Muscle of leg (tissue), 16 donors: ENCODE measurements at places on chromosomes 4 and X. TPM values are rescaled to one million over a fixed set of nuclear protein-coding genes. Genes with fewer than 3 reads are reported as not detected.

- no peak for DNase-seq
Measured at GRCh38 chrX:68488657-68489056, 10.2 kb upstream of the YIPF6 start.

DNA sequence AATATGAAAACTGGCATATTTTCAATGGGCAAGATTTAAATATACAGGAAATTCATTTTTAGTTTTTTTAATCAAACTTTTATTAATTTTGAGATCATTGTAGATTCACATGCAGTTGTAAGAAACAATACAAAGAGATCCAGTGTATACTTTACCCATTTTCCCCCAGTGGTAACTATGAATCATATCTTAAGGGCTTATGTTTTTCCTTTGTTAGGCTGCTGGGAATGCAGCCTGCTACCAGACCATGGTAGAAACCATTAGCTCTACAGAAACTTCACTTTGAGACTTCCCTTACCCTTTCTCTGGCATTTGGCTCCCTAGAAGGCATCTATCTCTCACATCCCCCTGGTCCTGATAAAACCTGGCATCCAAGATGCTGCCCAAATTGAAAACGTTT, 147.6 kb upstream of the EOLA2 start:
- DNase-seq = no peak

GRCh38 chr4:87219632-87220093, 755 bp downstream of the KLHL8 start:
- peak; percentile 69 for DNase-seq

DNA sequence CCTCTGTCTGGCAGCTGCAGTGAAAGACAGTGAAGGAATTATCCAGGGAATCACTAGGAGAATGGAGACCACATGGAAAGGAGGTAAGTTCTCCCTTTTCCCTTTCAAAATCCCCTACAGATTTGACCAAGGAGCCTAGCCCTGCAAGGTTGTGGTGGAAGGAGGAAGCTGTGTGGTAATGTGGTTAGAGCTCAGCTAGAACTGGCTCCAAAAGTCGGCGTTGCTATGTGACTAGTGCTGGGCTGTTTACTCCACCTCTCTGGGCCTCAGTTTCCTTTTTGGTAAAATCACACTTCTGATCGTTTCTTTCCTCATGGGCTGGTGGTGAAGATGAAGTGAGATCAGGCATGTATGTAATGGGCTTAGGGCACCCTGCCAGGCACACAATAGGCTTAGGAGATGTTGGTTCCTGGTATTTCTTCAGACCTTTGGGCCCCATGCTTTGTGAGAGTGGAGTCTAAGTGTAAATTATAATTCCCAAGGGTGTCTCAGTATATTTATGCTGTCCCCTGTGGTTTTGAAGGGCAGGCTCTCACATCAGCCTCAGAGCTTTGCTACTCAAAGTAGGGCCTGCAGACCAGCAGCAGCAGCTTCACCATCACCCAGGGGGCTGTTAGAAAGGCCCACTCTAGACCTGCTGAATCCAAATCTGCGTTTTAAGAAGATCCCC, 183.7 kb upstream of the BCOR start:
- DNase-seq = no peak

DNA sequence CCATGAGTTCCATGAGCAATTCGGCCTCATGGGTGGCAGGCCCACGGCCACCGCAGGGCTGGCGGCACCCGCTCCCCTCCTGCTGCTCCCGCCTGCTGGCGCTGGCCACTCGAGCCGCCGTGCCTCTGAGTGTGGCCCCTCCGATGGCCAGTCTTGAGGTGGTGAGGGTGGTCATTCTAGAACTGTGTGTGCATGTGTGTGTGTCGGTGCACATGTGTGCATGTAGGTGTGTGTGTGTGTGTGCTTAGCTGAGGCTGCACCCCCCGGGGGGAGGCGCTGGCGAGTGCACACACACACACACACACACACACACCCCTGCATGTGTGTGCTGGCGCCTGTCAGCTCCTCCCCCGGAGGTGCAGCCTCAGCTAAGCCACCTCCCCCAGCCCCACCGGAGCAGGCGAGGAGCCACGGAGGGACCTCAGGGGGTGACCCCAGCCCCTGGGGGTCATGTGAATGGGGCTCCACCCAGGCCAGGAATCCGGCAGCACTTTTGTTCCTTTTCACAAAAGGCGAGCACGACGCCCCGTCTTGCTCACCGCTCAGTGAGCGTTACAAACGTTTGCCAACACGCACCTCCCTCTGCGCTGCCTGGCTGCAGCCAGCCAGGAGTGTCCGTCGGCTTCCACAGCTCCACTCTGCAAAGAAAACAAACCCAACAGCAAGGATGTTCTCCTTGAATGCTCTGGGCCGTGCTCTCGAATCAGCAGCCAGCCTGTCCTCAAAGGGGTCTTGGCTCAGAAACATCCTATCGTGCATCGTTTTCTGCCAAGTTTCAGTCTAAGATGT, 29.9 kb downstream of the FGFRL1 start:
- DNase-seq = peak; percentile 91

GRCh38 chr4:76665153-76665552, 230.1 kb downstream of the SHROOM3 start:
- DNase-seq = no peak

- DNase-seq = no peak
Measured at GRCh38 chr4:147025042-147025441, 79.4 kb upstream of the TTC29 start.

GRCh38 chrX:77450996-77451395, 3.8 kb downstream of the FGF16 start:
- peak; percentile 79 for DNase-seq

DNA sequence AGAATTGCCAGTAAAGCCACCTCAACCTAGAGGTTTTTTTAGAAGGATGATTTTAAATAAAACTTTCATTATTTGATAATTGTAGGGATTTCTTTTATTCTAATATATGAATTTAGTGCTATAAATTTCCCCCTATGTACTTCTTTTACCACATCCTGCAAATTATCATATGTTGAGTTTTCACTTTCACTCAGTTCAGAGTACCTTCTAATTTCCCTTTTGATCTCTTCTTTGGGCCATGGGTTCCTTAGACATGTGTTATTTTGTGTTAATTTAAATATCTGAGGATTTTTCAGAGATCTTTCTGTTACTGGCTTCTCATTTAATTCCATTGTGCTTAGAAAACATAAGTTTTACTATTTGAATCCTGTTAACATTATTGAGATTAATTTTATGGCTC, 6.1 kb downstream of the BEX2 start:
- no peak for DNase-seq

- DNase-seq = no peak
Measured at GRCh38 chrX:107686792-107687191, 58.5 kb downstream of the PRPS1 start.

The TMEM154 gene
- 0.48 TPM for polyA plus RNA-seq

The EPGN gene
- polyA plus RNA-seq = 0.21 TPM

The GPM6B gene
- 18.1 TPM for polyA plus RNA-seq

The HPGD gene
- 8.1 TPM for polyA plus RNA-seq

The L1CAM gene
- 4.8 TPM for polyA plus RNA-seq

The DOK7 gene
- polyA plus RNA-seq = 15.7 TPM

The ADH1A gene
- polyA plus RNA-seq = 1.1 TPM
